Hematopoietic multipotent progenitor cell treated with erythropoietin and hydrocortisone succinate and interleukin-3 and kit ligand, for 15 days (in vitro differentiated cells): ENCODE measurements at places on chromosomes 13 and 19.

GRCh38 chr19:44752123-44752815 is 3.8 kb downstream of the BCL3 start:
- DNase-seq: no peak

DNA sequence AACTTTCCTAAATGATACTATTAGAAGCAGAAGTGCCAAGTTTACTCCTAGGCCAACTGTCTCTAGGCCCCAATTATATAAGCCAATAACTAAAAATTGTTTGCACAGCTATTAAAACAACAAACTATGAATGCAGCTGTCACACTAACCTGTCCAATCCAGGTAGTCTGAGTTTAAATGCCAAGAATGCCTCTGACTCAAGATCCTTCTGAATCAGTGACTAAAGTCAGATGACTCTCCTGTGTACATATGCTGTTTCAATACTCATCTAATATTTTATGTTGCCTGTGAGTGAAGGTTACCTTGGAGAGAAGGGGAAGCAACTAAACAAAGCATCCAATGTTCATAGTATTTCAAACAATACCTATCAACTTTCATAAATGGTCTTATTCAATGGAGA is 257.0 kb downstream of the ENOX1 start:
- no peak for DNase-seq

DNA sequence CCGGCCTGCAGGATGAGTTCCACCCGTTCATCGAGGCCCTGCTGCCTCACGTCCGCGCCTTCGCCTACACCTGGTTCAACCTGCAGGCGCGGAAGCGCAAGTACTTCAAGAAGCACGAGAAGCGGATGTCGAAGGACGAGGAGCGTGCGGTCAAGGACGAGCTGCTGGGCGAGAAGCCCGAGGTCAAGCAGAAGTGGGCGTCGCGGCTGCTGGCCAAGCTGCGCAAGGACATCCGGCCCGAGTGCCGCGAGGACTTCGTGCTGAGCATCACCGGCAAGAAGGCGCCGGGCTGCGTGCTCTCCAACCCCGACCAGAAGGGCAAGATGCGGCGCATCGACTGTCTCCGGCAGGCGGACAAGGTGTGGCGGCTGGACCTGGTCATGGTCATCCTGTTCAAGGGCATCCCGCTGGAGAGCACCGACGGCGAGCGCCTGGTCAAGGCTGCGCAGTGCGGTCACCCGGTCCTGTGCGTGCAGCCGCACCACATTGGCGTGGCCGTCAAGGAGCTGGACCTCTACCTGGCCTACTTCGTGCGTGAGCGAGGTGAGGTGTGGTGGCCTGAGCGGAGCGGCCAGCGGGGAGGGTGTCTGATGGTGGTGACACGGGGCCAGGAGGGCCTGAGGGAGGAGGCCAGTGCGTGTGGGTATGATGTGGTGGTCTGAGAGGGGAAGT is 15.5 kb downstream of the NFIC start:
- no peak for DNase-seq

DNA sequence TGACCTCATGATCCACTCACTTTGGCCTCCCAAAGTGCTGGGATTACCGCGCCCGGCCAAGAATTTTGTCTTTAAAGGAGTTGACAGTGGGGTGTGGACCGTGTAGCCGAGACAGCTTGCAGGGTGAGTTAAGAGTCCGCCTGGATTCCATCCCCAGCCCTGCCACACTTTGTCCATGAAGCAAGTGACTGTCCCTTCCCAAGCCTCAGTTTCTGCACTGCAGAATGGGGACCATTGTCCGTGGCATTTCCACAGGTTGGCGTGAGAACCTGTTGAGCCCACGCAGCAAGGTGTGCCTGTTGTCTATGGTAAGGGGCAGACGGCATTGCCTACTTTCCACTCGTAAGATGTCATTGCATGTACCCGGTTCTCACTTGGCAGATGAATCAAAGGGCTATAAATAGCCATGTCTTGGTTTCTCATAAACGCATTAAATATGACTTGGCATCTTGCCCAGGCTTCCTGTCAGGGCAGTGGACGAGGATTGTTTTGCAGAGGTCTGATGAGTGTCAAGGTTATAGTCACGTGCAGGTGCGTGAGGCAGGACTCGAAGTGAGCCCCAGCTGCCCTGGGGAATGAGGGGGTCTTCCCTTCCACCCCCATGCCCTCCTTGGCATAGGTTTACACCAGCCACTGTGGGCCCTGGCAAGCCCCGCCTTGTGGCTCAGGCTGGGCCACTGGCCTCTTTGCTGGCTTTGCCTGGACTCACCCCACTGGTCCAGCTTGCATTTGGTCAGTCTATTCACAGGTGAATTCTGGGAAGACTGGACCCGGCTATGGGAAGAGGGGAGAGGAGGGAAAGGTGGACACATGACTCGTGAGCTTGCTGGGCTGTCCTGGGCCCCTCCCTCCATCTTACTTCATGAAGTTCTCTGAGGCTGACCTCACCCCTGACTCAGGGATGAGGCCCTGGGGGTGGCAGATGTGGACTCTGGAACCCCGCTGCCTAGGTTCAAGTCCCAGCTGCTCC is 14.6 kb downstream of the FAM187B start:
- DNase-seq: no peak

GRCh38 chr13:106680796-106681472 is 113.0 kb upstream of the ARGLU1 start:
- no peak for DNase-seq

GRCh38 chr13:101152184-101152583 is 264.1 kb downstream of the NALCN start:
- DNase-seq: no peak

- no peak for DNase-seq
These were observed 52.1 kb downstream of the STK24 start for GRCh38 chr13:98524793-98525192.

- no peak for DNase-seq
These were observed 13.2 kb downstream of the TMEM221 start for GRCh38 chr19:17435218-17435617.
